PC-9 (cell line): ENCODE measurements at places on chromosomes 3 and 15.

GRCh38 chr3:127491909-127492308, 98.6 kb downstream of the TPRA1 start:
- no peak overlapping the region for H3K4me3 ChIP-seq
- no peaks in the 10 kb centered on the region for H3K36me3 ChIP-seq
- H3K27ac ChIP-seq, result no peak overlapping the region

GRCh38 chr15:59178151-59178695, 28.4 kb upstream of the LDHAL6B start:
- H3K4me1 ChIP-seq, result peaks cover 11% of the 10 kb centered on the region; the same call in 1 of the 2 replicates
- DNase-seq, result no peak
- no peak overlapping the region for H3K27ac ChIP-seq
- H3K4me3 ChIP-seq, result no peak overlapping the region

- no peaks in the 10 kb centered on the region for H3K36me3 ChIP-seq
- DNase-seq, result no peak
- H3K4me1 ChIP-seq, result no peaks in the 10 kb centered on the region
- no peak within 1 kb of the TSS for H3K27ac ChIP-seq
These were observed at the start of gene SEMA6D for GRCh38 chr15:47717036-47717612. Gene SEMA6D (plus strand): TSS chr15:47717505. CDS start chr15:47759799, 42,294 bp downstream.

DNA sequence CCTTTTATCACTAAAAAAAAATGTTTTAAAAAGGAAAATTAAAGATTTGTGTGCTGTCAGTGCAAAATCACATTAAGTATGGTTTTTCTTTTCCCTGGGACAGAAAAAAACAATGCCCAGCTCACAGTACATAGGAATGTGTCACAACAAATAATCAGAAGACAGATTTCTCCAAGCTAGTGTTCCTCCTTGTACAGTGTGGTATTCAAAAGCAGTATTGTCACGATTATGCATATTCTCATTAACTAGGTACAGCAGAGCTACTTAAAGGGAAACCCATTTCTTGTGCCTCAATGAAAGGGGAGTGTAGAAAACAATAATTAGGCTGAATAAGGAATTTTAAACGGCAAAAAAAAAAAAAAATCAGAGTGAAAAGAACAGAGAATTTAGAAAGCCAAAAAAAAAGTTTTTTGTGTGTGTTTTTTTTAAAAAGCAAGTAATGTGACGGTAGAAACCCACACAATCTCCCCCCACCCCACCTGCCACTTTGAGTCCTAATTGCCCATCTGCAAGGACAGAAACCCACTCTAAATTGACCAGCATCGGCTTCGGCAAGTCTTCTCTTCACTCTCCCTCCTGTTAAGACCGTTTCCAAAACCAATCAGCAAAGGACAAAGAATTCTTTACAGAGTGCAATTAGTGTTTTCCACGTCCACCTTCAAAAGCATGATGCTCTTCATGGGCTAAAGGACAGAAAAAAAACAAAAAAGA, 41.0 kb downstream of the EIF4E3 start:
- H3K27ac ChIP-seq, result no peak overlapping the region
- no peak overlapping the region for H3K4me3 ChIP-seq
- DNase-seq, result no peak
- no peaks in the 10 kb centered on the region for H3K4me1 ChIP-seq

DNA sequence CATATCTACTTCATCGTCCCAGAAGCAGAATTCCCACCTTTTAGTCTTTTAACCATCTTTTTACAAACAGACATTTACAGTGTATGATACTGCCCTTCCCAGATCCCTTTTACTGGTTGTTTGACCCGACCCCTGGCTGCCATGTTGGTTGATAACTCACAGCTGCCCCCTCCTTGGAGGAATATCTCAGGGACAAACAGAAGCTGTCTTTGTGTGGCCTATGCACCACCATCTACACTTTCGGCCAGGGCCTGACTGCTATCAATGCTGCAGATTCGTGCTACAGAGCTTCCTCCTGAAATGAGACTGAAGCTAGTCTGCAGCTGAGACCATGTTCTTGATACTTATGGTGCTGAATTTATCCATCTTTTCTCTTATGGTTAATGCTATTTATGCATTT, 6.6 kb upstream of the POLQ start:
- no peak overlapping the region for H3K27ac ChIP-seq
- DNase-seq, result no peak
- no peaks in the 10 kb centered on the region for H3K27me3 ChIP-seq
- no peaks in the 10 kb centered on the region for H3K36me3 ChIP-seq
- no peaks in the 10 kb centered on the region for H3K4me1 ChIP-seq
- no peak overlapping the region for H3K4me3 ChIP-seq

DNA sequence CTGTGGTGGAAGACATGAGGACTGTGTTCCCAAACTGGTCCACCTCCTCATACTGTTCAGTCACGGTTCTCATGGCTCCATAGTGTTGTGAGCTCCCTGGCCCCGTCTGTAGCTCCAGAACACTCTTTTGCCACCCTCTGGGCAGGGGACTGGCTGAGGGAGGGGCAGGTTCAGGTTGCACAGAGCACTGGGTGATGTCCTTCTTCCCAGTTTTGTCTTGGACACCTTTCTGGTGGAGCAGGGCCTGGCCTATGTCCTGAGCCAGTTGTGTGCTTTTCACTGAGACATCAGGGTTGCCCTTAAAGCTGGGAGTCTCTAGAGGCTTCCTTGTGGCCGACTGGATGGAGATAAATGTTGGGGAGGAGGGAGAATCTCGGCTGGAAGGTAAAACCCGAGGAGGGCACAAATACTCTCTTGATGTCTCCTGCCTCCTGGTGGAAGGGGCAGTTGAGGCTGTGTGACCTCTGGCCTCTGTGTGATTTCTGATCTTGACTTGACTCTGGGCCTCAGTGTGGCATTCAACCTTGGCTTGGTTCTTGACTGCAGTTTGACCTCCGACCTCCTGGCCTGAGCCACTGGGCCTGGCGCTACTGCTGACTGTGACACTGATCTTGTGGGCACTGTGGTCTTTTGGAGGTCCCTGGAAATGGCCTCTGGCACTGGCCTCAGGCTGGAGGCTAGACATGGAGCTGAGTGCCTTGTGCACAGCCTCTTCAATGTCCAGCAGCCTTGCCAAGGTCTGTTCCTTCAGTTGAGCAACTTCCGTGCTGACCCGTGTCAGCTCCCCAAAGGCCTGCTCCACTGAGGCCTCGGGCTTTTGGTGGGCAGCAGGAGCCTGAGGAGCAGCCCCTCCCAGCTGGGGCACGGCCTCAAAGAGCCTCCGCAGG, 8.1 kb downstream of the XIRP1 start:
- peaks cover 17% of the 10 kb centered on the region for H3K4me1 ChIP-seq
- no peaks in the 10 kb centered on the region for H3K36me3 ChIP-seq
- no peak for DNase-seq
- H3K4me3 ChIP-seq, result no peak overlapping the region

DNA sequence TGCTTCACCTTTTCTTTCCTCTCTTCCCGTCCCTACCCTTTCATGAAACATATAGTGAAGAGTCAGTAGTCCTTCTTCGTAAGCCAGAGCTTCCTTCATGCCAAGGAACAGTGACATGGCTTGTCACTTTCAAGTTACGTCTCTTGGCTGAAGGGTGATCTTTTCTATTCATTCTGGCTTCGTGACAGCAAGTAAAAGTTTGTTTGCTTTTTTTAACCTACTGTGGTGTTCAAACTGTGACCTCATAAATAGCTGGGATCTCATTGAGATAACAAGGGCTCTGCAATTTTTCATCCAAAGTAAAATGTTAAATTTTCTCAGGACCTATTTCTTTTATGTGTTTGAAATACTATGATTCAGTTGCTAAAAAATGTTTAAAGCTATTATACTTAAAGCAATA, 10.5 kb downstream of the CDIN1 start:
- H3K4me3 ChIP-seq, result no peak overlapping the region
- peaks cover 14% of the 10 kb centered on the region for H3K36me3 ChIP-seq
- peaks cover 16% of the 10 kb centered on the region for H3K4me1 ChIP-seq

GRCh38 chr15:60830479-60830878, 351.5 kb upstream of the ICE2 start:
- H3K36me3 ChIP-seq, result no peaks in the 10 kb centered on the region
- H3K27me3 ChIP-seq, result no peaks in the 10 kb centered on the region
- DNase-seq, result no peak
- H3K4me1 ChIP-seq, result no peaks in the 10 kb centered on the region
- no peak overlapping the region for H3K27ac ChIP-seq

- H3K27ac ChIP-seq, result peak overlapping the region; percentile 87
- no peaks in the 10 kb centered on the region for H3K27me3 ChIP-seq
These were observed 15.1 kb downstream of the MB21D2 start for GRCh38 chr3:192902549-192902948.

DNA sequence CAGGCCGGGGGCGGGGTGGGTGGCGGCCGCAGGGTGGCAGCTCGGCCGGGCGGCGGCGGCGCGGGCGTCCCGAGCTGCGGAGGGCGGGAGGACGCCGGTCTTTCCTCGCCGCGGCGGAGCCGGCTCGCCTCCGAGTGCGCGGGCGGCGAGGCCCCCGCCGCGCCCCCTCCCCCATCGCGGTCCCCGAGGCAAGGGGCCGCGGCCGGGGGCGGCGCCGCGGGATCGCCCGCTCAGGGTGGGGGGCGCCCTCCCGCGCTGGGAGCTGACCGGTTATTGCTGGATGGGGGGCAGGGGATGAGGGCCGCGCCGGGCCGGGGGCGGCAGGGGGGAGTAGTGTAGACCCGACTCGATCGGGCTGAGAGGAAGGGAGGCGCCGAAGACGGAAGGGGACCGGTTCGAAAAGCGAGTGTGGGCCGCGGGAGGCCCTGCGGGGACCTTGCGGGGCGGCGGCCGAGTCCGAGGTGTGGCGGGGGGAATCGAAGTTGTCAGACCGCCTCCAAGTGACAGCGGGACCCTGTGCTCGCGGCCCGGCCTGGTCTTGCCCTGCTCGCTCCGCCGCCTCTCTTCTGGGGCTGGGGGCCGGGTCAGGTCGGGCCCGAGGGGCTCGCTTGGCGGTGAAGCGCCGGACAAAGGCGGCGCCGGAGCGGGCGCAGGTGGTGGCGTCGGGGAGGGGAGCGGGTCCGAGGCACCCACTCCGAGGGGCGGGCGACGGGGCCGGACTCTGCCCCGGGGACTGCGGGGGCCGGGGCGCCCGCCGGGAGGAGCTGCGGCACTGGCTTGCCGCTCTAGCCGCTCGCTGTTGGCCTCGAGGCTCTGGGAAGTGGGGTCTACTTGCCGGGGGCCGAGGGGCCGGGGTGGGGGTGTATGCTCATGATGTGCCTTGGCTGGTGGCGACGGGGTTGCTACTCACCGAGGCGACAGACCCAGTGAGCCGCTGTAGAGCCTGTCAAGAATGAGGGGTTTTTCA, 1.1 kb downstream of the BAHD1 start:
- H3K36me3 ChIP-seq, result no peaks in the 10 kb centered on the region
- no peak for DNase-seq
- no peaks in the 10 kb centered on the region for H3K27me3 ChIP-seq
- peak overlapping the region; percentile 64 for H3K4me3 ChIP-seq

GRCh38 chr3:177561769-177562392, 364.6 kb upstream of the TBL1XR1 start:
- no peaks in the 10 kb centered on the region for H3K27me3 ChIP-seq
- no peak overlapping the region for H3K27ac ChIP-seq
- no peaks in the 10 kb centered on the region; the same call in 1 of the 2 replicates for H3K4me1 ChIP-seq
- DNase-seq, result no peak
- H3K36me3 ChIP-seq, result no peaks in the 10 kb centered on the region

DNA sequence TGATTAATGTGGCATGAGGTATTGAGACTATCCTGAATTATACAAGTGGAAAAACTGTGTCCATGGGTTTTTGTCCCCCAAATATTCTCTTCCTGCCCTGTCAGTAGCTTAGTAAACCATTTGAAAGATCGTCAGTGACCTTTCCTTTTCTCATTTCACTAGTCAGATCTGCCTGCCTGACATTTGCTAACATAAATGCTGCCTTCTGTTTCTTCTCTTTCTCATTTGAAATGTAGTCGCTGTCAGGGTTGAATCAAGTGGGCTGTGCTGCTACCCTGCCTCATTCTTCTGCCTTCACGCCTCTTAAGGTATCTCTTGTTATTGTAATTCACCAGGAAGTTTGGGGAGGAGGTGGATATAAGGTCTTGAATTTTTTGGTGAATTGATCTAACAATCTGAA, 67.5 kb downstream of the LRCH3 start:
- no peak for DNase-seq
- H3K27me3 ChIP-seq, result no peaks in the 10 kb centered on the region
- no peaks in the 10 kb centered on the region for H3K4me1 ChIP-seq
- no peak overlapping the region for H3K4me3 ChIP-seq
- peaks cover 16% of the 10 kb centered on the region for H3K36me3 ChIP-seq

GRCh38 chr3:172135820-172136219, 96.4 kb downstream of the FNDC3B start:
- no peak for DNase-seq
- H3K27ac ChIP-seq, result peak overlapping the region; percentile 86
- no peak overlapping the region for H3K4me3 ChIP-seq
- peaks cover 70% of the 10 kb centered on the region for H3K36me3 ChIP-seq
- no peaks in the 10 kb centered on the region for H3K27me3 ChIP-seq

- no peak for DNase-seq
- no peaks in the 10 kb centered on the region for H3K36me3 ChIP-seq
- no peak overlapping the region for H3K4me3 ChIP-seq
- no peaks in the 10 kb centered on the region for H3K4me1 ChIP-seq
- no peaks in the 10 kb centered on the region for H3K27me3 ChIP-seq
These were observed 513.3 kb upstream of the SEMA6D start for GRCh38 chr15:47203993-47204392.

DNA sequence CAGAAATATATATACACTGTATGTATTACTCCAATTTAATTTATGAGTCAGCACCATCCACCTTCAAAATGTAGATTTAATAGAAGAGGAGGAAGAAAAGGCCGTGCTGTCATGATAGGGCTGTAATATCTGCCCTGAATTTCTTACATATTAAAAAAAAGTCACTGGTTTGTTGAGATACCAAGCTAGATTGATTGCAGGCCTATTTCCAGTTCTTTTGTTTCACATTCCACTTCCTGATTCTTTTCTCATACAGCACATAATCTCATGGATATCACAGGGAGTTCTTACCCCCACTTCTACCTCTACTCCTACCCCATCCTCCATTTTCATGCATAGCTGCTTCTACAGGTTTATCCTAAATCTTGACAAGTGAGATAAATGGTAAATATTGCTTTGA, 290.3 kb downstream of the ZBTB20 start:
- no peaks in the 10 kb centered on the region for H3K27me3 ChIP-seq
- H3K36me3 ChIP-seq, result no peaks in the 10 kb centered on the region
- no peaks in the 10 kb centered on the region for H3K4me1 ChIP-seq
- no peak overlapping the region for H3K4me3 ChIP-seq
- no peak for DNase-seq

DNA sequence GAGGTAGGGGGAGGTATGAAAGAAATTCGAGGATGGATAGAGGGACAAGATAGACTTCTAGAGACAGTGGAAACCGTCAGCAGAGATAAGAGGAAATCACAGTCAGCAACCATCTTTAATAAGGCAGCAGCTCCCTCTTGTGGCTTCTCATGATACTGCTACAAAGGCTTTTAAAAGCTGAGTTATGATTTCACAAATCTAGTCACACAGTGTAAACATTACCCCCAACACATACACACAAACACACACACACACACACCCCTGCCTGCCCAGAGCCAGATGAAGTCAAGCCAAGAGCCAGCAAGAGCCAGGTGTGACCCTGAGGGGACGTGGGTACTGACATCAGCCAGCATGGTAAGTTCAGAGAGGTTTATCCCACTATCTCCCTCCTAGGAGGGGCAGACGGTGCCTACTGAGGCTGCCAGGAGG, 18.9 kb upstream of the TGM5 start:
- H3K27me3 ChIP-seq, result no peaks in the 10 kb centered on the region
- H3K4me3 ChIP-seq, result no peak overlapping the region
- no peaks in the 10 kb centered on the region for H3K36me3 ChIP-seq
- no peak overlapping the region for H3K27ac ChIP-seq
- DNase-seq, result peak; percentile 45
